ENCODE measurements at places on chromosomes 7 and 10.

DNA sequence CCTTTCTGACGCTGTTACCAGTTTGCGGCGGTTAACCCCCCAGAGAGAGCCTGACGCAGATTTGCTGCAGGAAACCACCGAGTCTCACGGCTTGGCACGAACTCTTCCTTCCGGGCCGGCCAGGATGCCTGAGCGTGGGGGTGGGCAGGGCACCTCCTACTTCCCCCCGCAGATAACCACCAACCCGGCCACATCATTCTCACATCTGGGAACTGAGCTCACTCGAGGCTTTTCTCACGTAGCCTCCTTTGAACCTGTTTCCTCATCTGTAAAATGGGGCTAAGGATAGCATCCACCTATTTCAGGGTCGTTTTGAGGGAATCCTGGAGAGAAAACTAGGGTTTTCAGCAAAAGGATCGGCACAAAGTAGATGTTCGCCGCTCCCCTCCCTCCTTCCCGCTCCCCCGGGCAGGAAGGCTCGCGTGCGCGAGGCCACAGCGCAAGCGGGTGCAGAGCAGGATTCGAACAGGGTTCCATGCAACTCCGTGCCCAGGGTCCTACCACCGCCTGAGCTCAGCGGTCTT, 23.6 kb downstream of the DDIT4 start:
- peak; percentile 85 for DNase-seq

- DNase-seq, result no peak
Measured at GRCh38 chr7:20440472-20441105, 109.9 kb downstream of the ITGB8 start.

GRCh38 chr10:76918106-76918505, 719.5 kb downstream of the KCNMA1 start:
- no peak for DNase-seq

DNA sequence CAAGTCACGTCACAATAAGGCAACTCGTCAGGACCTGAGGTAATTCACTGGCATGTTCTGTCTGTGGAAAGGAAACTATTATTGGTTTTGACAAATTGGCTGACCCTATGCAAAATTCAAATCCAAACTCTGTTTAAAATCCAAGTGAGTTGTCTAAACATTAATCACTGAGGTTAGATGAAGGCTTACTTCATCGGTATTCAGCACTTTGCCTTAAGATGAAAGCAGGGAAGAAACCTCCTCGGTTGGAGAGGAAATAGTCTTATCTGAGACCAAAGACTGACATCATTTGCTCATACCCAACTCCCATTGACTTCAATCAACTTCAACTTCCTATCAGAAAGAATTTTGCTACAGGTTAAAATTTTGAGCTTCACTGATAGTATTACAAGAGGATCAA, 355.1 kb upstream of the MBL2 start:
- DNase-seq, result no peak

DNA sequence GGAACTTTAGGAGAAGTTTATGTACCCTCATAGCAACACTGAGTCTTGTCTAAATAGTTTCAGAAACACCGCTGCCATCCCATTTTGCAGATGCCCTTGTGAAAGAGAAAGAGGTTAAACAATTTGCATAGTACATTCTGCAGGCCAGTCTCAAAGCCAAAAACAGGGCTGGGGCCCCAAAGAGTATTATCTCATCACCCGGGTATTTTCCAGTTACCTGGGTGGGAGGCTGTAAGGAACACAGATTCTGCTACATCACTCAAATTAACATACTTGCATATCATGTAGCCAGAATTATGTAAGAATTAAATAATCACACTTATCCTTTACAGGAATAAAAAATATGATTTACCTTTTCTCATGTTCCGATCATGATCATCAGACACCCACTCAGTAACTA, 3.1 kb upstream of the FAM171A1 start:
- peak; percentile 54 for DNase-seq

DNA sequence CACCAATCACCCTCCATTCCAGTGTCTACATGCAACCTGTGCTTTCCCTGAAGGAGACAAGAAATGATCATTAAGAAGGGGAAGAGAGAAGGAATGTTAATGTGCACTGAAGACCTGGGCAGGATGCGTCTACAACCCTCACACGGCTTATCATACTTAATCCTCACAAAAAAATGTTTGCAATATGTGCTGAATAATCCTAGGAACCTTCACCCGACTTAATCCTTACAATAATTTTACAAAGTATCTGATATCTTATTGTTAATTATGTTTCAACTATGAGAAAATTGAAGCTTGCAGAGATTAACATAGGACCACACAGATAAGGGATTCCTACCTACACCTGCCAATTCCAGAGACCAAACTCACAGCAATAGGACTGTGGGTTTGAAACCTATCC, 145.1 kb upstream of the NOBOX start:
- DNase-seq, result no peak

- DNase-seq, result no peak
Measured at GRCh38 chr10:121708728-121709674, 110.8 kb upstream of the FGFR2 start.

- no peak for DNase-seq
Measured at GRCh38 chr10:70297224-70297623, 13.4 kb upstream of the NPFFR1 start.

DNA sequence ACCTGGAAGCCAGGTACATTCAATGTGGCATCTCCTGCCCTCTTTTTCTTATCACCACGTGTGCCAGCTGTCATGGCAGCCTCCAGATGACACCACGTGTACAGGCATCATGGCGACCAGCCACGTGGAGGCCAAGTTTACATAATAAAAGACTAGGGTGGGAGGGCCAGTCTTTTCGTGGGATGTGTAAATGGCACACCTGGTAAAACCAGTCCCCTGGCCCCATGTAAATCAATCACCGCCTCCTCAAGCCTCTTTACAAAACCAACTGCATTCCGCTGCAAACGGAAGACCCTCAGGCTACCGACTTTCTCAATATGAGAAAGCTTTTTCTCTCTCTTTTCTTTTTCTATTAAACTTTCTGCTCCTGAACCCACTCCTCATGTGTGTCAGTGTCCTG, 65.1 kb upstream of the PHF14 start:
- no peak for DNase-seq

DNA sequence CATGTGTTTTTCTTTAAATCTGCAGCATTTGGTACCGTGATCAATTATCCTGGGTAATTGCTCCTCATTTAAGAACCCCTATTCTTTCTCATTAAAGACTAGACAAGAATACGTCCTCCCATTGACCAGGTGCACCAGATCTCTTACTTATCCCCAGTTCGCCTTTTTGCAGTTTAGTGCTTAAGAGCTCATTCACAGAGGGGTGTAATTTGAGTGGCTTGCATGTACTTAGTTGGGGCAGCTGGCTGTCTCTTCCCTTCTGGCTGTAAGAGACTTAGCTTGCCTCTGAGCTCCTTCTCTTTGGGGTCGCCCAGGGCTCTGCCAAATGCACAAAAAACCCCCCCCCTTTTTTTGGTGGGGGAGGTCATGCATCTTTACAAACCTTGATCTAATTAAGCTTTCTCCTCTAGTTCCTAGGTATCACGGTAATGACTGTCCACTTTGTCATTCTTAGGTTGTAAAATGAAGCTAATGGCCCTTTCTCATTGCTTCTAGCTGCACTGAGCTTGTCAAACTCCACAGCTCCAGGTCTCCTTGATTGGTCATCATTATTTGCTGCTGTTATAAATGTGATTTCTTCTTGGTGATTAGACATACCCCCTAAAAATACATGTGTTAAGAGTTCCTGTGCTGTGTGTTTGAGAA, 26.3 kb downstream of the GAD2 start:
- no peak for DNase-seq

GRCh38 chr10:133278577-133279265, 2.1 kb upstream of the ADAM8 start:
- DNase-seq, result peak; percentile 85

DNA sequence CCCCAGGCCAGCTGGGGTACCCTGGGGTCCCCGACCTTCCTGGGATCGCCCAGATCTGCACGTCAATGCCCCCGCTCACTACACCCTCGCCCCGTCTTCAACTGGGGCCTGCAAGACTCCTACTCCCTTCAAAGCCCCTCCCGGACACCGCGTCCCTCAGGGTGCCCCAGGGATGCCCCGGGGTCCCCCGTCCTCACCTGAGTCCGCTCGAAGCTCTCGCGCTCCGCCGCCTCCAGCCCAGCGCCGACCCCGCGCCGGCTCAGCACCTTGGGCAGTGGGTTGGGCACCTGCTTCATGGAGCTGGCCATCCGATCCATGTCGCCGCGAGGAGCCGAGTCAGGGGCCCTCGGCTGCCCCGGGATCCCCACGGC, at the start of gene HIP1:
Gene HIP1, minus strand, starts transcription at position 338 of the 371 bp plus-strand sequence. Its CDS starts 21 bp downstream, at position 317.
- no peak for DNase-seq

GRCh38 chr10:87723500-87723899, 63.8 kb downstream of the PAPSS2 start:
- DNase-seq, result no peak

- DNase-seq, result peak; percentile 83
Measured at GRCh38 chr10:3197348-3198003, 24.9 kb upstream of the PITRM1 start.

GRCh38 chr10:78250313-78251015, 216.8 kb downstream of the RPS24 start:
- no peak for DNase-seq

- no peak for DNase-seq
Measured at GRCh38 chr7:44177570-44178131, 11.6 kb downstream of the GCK start.

DNA sequence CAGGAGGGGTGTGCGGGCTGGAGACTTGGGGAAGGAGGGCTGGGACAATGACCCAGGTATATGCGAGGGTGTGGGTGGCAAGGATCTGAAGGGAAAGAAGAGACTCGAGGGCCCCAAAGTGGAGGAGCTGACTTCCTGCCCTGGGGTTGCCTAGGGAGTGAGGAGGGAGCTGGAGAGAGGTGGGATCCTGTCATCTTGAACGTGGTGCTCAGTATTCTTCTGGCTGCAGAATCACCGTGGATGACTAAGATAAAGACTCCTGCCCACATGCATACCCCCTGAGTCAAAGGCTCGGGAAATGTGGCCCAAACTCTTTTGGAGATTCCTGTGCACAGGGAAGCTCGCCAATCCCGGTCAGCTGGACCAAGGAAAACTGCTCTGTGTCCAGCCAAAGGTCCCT, 31.2 kb downstream of the COL17A1 start:
- no peak for DNase-seq

DNA sequence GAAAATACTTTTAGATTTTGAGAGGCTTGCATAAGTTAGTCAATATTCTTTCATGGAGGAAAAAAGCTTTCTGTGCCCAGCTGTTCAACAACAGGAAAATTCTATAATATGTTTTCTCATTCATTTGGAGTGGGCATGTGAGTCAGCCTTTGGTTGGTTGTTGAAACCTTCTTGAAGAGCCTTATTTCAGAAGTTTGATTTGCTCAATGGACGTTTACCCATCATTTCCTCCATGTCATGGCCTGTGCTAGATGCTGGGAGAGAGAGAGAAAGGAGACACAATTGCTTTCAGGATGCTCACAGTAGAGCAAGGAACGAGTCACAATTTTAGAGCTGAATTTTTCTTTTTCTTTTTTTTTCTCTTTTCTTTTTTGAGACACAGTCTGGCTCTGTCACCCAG, 181.7 kb downstream of the PRKCQ start:
- DNase-seq, result no peak

DNA sequence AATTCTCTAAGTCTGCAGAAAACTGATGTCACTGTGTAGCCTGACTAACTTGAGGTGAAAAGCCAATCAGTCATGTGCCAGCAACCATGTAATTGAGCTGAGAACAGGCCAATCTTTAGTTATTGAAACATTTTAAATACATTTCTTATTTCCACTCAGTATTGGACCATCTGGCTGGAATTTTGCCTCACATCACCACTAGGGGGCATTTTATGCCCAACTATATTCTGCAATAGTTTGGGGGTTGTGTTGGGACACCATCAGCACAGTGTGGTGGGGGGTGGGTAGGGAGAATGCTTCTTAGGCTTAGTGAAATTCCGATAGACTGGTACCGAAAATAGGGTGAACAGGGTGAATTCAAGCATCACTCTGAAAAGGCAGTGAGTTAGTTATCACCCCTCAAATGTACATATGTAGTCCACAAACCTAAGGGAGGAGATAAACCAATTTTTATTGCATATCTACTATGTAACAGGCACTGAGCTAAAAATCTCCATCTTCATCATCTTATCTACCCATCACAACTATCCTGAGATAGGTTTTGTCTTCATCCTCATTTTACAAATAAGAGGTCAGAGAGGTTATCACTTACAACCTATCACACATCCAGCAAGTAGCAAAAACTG, 17.8 kb downstream of the NPSR1 start:
- DNase-seq, result peak; percentile 35

GRCh38 chr10:131242007-131242406, 69.5 kb downstream of the TCERG1L start:
- no peak for DNase-seq

DNA sequence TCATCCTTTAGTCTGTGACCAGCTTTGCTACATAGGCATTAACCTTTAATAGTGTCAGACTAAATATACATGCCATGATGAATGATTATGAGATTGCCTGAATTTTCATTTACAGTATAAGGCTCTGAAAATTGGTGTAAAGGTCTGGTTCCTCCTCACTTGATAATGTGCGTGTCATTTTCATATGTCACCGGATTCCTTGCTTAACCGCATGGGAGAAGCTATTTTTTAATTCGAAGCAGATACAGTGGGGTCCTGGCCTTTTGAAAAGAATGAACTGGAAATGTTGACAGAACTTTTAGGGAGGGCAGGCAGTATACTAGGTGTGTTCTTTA, 192.4 kb upstream of the SH2B2 start:
- no peak for DNase-seq

DNA sequence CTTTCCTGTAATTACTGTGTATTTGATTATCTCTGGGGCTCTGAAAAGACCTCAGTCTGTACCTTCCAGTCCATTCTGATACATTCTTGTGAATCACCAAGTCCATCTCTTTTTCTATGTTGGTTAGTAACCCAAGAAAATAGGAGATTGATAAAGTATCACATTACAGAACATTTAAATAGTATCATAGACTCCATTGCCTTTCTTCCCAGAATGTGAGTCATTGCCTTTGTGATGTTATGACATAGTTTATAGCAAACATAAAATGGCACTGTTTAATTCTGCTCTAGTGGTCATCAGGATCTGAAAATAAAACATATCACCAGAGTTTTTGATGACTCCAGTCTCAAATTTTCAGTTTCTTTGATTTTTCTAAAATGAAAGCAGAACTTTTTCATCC, 78.4 kb downstream of the NRG3 start:
- no peak for DNase-seq

DNA sequence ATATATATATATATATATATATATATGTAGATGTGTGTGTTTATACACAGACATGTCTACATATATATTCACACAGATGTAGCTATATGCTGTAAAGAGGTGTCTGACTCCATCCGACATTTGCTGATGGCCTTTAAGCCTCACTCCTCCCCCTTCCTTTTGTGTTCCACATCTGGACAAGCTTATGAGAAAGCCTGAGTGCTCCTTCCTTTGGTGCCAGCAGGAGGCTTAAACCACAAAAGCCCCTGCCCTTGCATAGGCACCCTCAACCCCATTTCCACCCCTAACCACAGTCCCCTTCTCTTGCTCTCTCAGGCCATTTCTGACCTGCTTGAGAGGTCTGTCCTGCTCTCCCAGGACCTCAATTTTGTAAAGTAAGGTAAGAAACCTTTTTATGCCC, 98.7 kb downstream of the SVOPL start:
- no peak for DNase-seq

GRCh38 chr7:52360541-52360940, 674.9 kb upstream of the POM121L12 start:
- DNase-seq, result no peak

GRCh38 chr7:101121991-101122932, 4.6 kb upstream of the SERPINE1 start:
- peak; percentile 71 for DNase-seq

GRCh38 chr7:153401795-153402720, 642.5 kb downstream of the ACTR3B start:
- DNase-seq, result no peak
